ENCODE measurements at places on chromosomes 12 and 14.

DNA sequence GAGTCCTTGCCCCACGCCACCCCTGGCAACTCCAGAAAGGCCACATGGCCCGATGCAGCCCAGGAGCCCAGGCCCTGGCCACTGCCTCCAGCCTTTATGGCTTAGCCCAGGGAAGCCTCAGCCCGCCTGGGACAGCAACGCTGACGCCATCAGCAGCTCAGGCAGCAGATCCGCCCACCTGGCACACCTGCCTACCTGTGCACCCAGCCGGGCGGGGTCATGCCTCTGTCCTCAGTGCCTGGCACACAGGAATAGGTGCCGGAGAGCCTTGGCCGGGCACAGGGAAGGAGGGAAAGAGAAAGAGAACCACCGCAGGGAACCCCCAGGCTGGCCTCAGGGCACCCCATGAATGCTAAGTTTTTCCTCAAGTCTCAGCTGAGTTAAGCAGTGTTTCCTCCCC lies 21.1 kb downstream of the BEGAIN start:
- no peak for DNase-seq

GRCh38 chr14:73886449-73887317 lies at the start of gene ZNF410:
ZNF410 (plus strand) TSS chr14:73886859; CDS start chr14:73892176, 5,317 bp downstream.
- peak; percentile 84 for DNase-seq

GRCh38 chr12:39199351-39199750 lies 243.6 kb downstream of the KIF21A start:
- DNase-seq = no peak

GRCh38 chr12:90071996-90072395 lies 363.4 kb upstream of the ATP2B1 start:
- no peak for DNase-seq

GRCh38 chr14:28813810-28814209 lies 47.2 kb downstream of the FOXG1 start:
- DNase-seq = no peak

DNA sequence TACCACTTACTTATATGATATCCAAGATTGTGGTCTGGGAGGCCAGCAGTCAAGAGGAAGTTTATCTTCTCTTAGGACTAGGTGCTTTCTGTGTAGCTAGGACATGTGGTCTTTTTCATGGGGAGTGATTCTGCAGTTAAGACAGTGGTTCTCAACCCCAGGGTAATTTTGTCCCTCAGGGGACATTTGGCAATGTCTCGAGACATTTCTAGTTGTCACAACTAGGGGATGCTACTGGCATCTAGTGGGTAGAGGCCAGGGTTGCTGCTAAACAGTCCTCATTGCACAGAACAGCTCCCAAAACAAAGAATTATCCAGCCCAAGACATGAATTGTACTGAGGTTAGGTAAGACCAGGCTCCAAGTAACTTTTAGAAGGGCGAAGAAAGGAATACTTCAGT lies 20.0 kb downstream of the AMDHD1 start:
- DNase-seq = no peak

- DNase-seq = no peak
These were observed 13.9 kb downstream of the JDP2 start for GRCh38 chr14:75441728-75442127.

DNA sequence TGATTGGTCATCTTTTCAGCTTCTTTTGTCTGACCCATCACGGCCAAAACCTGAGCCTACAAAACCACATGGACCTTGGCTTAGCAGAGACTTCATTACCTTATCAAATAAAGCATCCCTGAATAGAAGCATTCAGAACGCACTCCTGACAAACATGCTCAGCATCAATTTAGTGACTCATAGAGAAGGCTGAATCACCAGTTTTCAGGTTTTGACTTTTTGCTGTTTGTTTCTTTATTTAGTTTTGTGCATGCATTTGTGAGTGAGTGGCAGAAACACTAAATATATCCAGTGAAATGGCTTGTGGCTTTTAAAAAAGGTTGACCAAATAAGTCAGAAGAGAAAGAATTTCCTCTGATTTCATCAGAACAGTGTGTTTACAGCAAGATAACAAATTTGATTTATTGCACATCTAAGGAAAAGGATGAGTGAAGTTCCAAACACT lies 19.0 kb upstream of the OVCH1 start:
- DNase-seq = no peak

GRCh38 chr12:116266168-116266601 lies 11.3 kb downstream of the MED13L start:
- no peak for DNase-seq

GRCh38 chr12:112161711-112162110 lies 36.4 kb downstream of the TRAFD1 start:
- DNase-seq = no peak

DNA sequence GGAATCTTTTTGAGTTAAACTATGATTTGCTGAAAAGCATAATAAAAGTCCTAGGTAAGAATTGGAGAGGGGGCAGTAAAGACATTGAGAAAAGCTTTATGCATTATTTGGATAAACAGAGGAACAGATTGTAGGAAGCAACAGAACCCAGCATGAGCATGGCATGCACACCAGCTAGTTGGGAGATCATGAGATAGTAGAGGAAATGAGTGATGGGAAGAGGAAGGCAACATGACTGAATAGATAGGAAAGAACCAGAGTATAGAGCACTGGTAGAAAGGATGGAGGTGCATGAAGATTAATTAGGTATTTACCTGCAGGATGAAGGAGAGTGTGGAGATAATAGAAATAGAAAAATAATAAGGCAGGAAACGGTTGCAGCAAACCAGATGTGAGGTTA lies 248.5 kb upstream of the LMO3 start:
- no peak for DNase-seq

- DNase-seq = no peak
These were observed at the start of gene DCN for GRCh38 chr12:91182636-91183455. DCN (minus strand) TSS chr12:91182817; CDS start chr12:91178552, 4,265 bp downstream.

DNA sequence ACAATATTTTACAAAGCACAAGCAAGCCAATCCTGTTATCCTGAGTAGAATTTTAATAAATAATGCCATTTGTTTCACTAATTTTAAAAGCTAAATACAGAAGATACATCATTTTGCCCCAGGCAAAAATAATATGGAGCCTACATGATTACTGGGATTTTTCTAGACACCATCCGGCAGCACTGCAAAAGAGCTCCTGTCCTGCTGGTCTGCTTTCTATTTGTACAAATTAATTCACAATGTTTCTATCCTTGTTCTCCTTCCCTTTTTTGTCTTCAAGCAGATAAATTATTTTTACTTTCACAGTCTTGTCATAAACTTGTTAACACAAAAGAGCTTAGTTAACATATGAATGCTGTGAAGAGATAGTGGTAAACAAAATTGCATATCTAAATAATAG lies 4.6 kb downstream of the SIX1 start:
- DNase-seq = no peak

GRCh38 chr14:104710071-104710735 lies 13.8 kb upstream of the ADSS1 start:
- DNase-seq = no peak

- no peak for DNase-seq
These were observed 3.8 kb upstream of the HIF1A start for GRCh38 chr14:61691495-61691894.

DNA sequence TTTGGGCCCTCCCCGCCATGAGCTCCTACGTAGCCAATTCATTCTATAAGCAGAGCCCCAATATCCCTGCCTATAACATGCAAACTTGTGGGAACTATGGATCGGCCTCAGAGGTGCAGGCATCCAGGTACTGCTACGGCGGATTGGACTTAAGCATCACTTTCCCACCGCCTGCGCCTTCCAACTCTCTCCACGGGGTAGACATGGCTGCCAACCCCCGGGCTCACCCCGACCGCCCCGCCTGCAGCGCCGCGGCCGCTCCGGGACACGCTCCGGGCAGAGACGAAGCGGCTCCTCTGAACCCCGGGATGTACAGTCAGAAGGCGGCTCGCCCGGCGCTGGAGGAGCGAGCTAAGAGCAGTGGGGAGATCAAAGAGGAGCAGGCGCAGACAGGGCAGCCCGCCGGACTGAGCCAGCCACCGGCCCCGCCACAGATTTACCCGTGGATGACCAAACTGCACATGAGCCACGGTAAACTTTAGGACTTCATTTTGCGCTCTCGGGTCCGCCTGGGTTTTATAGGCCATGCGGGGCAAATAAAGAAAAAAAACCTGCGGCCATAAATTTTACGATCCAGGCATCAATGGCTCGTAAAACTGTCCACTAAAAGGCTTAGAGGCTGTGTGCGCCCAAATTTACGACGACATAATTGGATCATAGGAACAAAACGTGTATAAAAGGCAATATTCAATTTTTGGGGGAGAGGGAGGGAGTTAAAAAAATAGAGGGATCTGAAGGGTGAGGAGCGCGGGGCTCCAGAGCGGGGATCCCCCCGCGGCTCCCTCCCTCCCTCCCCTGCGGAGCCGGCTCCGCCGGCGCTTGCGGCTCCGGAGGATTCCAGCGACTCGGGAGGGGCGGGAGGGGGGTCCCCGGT lies 493 bp downstream of the HOXC5 start:
- DNase-seq = no peak

GRCh38 chr14:27890259-27890658 lies 876.3 kb upstream of the FOXG1 start:
- DNase-seq = no peak

- no peak for DNase-seq
These were observed 49.8 kb upstream of the USP15 start for GRCh38 chr12:62210422-62210821.

DNA sequence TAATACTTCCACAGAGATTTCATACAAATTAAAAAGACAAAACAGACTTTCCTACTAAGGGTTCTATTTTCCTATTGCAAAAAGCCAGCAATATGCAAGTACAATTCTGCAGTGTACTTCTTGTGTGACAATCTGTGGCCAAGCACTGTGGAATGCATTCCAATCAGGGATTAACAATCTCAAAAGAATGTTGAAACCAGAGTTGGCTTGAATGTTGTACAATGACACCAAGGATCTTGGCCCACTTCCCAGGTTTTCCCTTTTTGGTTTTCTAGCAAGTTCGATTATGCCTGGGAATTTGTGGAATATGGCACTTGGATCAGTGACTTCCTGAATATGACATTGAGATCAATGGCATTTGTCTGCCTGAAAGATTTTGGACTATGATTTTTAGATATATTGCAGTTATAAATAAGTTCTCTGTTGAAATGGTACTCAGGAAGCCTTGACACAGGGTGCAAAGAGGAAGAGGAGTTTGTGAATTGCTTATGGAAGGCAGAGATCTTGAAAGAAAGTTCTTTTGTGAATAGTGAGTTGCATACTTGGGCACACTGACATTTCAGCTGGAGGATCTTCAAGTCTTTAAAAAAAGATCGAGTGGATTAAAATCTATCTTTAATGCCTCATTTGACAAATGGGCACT lies 81.4 kb upstream of the FERMT2 start:
- DNase-seq = no peak

DNA sequence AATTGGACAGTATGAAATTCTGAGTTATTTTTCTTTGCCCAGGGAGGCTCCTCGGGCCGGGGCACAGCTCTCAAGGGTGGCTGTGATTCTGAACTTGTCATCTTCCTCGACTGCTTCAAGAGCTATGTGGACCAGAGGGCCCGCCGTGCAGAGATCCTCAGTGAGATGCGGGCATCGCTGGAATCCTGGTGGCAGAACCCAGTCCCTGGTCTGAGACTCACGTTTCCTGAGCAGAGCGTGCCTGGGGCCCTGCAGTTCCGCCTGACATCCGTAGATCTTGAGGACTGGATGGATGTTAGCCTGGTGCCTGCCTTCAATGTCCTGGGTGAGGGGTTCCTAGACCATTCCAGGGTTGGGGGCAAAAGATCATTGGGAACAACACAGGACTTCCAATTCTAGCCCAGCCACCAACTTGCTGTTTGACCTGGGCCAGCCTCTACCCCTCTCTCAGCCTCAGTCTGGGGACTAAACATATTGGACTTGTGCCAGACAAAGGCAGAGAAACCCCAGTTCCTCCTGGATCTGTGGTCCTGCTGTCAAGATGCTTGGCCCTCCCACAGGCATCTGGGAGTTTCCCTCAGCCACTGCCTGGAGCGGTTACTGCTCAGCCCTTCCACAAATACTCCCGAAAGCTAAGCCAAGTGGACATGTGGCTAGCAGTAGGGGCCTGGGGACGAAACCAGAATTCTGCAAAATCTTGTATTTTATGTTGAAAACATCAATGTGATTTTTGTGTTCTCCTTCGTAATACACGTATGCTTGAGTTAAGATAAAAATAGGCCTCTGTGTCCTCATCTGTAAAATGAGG lies 3.5 kb downstream of the OAS3 start:
- no peak for DNase-seq

GRCh38 chr12:69524755-69525469 lies 54.7 kb downstream of the FRS2 start:
- no peak for DNase-seq

GRCh38 chr14:105060751-105061427 lies 4.3 kb downstream of the GPR132 start:
- DNase-seq = peak; percentile 37

GRCh38 chr12:27500546-27500945 lies 23.5 kb upstream of the PPFIBP1 start:
- no peak for DNase-seq

DNA sequence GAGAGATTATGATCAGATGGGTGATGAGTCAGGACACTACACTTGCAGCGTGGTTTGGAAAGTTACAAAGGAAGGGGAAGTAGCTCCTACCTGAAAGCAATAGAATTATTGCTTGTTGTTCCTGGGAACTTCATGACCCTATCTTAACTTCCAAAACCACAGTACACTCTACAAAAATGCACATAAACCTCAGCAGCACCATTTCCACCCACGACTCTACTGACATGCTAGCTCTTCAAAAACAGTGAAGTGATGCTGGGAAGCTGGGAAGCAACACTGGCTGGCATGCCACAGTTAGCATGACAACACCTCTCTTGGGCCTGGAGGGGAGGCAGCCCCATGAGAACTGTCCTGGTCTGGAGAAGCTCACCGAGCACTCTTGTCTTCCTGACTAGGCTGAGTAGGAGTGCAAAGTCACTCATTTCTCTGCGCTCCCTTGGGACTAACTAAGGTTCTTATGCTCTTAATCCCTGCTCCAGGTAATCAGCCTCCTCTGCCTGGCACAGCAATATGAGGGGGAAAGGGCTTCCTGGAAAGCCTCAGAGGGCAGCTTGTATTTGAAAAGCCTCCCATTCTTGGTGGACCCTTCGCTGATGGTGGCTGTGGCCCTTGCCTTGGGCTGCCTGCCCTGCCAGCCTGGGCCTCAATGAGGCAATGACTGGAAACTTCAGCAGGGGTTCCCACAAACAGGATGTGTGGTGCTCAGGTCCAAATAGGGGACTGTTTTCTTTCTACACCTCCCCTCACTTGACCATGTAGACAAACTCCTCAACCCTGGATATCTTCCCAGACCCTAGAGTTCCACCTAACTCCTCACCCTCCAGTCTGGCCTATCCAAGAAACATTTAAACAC lies 1.2 kb downstream of the KRT3 start:
- no peak for DNase-seq

DNA sequence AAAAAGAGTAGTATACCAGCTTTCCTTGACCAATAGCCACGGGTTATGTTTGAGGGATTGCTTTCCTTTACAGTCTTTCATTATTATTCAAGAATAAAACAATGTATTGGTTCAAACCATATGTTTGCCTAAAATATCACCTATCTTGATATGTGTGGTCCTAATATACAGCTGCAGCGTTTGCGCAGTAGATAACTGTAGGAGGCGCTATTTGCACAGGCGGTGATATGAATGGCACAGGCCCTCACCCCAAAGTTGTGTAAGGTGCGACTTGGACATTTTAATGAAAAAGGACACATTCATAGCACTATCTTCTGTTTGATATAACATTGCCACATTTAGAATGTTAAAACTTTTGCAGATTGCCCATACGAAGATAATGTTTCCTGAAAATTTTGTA lies 298.4 kb downstream of the TRHDE start:
- peak; percentile 49 for DNase-seq

- no peak for DNase-seq
These were observed 22.6 kb upstream of the LRP1-AS start for GRCh38 chr12:57169969-57170368.

Data from KG1 (cell line).